H9 (cell line): ENCODE measurements at places on chromosomes 3 and 15. TPM values are rescaled to one million over a fixed set of nuclear protein-coding genes. Genes with fewer than 3 reads are reported as not detected.

GRCh38 chr3:72238801-72239200, 453.9 kb upstream of the PROK2 start:
- DNase-seq = no peak

- no peak for DNase-seq
Measured at GRCh38 chr3:39469258-39469657, 1.8 kb downstream of the MOBP start.

- no peak for DNase-seq
Measured at GRCh38 chr15:65937476-65937875, 68.2 kb downstream of the RAB11A start.

GRCh38 chr3:141147657-141148056, 84.0 kb upstream of the PXYLP1 start:
- no peak for DNase-seq

LIPH gene
- total RNA-seq = 0.17 and 0.37 TPM in 2 replicates

CLRN1 gene
- not detected in 2 replicates for total RNA-seq

- DNase-seq = no peak
Measured at GRCh38 chr3:132456571-132456970, 39.3 kb downstream of the DNAJC13 start.

DNA sequence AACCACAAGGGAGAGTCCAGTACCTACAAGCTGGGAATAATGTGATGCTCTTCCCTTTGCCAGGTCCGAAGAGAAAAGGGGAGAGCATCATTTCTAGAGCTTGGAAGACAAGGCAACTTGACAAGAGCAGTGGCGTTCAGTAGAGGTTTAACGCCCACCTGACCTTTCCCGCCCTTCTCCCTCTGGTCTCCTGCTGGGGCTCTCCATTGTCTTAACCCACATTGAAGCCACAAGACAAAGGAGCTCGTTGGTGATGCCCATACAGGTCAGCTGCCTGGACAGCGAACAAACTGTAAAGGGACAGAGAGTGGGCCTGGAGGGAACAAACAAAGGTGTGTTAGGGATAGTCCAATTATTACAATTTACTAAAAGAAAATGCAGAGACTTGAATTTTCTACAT, 13.1 kb upstream of the DUT start:
- DNase-seq = peak; percentile 61

DNA sequence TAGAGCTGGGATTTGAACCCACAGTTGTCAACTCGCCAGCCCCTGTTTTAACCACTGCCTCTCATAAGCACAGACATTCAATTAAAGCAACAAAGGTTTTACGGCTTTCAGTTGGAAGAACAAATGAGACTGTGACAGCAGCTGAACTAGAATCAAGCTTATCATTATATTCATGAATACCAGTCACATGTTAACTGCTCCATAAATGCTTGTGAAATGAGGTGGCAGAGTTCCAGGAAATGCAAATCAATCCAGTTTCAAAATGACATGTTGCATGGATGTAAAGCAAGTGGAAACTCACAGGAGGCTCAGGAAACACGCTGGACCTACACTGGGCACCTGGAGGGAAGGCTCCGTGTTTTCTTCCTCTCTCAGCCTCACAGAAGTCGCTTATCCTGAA, 3.9 kb downstream of the GP5 start:
- DNase-seq = no peak

PCLAF gene
- 65.6 and 74.5 TPM in 2 replicates for total RNA-seq

DNA sequence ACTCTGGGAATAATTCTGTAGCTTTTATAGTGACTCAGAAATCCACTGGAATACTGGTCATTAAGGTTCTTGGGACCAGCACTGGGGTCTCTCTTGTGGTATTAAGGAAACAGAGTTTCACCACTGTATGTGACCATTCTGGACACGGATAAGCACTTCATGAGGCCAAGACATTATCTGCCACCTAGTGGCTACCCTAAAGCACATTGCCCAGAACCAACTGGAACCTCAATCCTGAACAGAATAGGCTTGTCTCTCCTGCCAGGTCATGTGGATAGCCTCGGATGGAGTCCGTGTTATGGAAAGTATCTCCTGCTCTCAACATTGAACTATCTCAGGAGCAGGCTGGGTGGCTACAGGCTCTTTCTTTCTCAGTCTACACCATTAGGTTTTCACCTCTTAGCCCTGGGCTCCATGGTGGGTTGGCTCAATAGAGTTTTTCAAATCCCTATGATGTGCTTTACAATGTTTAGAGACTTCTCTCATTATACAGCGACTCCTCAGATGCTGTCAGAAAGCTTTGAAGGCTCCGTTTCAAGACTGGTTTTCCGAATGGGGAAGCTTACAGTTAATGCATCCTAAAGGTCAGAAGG, 167.6 kb upstream of the ST8SIA2 start:
- peak; percentile 45 for DNase-seq

SCAANT1 gene
- not detected in 2 replicates for total RNA-seq

DNA sequence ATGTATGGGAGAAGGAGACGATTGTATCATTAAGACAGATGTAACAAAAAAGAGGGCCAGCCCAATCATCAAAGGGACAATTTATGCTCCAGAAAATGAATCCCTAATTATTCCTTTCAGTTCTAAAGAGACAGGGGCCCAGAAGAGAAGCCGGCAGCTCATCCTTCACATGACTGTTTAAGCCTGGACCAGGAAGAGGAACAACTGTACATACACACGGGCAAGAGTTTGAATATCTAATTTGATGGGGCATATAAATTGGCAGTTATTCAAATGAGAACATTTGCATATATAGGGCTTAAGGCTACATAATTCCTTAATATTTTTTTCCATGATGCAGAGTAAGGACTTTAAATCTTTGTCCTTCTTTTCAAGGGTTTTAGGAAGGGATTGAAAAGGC, 232.3 kb downstream of the TLE3 start:
- no peak for DNase-seq

- no peak for DNase-seq
Measured at GRCh38 chr3:114057011-114057347, 442 bp downstream of the QTRT2 start.

GRCh38 chr3:1609416-1609815, 489.2 kb upstream of the CNTN4 start:
- DNase-seq = no peak

EXD1 gene
- not detected in 2 replicates for total RNA-seq

- no peak for DNase-seq
Measured at GRCh38 chr3:100044369-100044768, 69.9 kb downstream of the FILIP1L start.

- DNase-seq = peak; percentile 39
Measured at GRCh38 chr3:132180337-132180791, 136.8 kb upstream of the ACP3 start.

C3orf70 gene
- 0.52 and 0.66 TPM in 2 replicates for total RNA-seq

DNA sequence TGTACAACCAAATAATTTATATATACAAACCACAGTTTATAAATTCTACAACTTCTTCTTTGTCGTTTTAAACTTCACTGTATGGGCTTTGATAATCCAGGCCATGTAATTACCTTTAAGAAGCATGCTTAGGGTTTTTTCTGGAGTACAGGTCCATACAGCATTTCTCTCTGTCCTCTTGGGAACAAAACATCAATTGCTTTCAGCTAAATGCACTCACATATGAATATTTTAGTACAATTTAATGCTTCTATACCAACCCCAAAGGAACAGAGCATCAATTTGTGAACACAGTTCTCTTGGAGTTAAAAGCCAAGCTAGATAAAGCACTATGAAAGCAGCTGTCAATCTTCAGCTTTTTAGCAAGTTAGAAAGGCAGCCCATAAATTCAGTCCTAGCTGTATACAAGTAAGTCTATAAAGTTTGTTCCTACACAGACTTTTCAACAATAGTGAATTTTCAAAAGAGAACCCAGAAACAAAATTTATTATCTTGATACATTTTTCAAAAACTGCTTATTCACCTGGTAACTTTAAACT, 66.1 kb downstream of the ETFA start:
- DNase-seq = no peak

GRCh38 chr3:9244495-9245183, 4.8 kb downstream of the SRGAP3 start:
- DNase-seq = no peak

DNA sequence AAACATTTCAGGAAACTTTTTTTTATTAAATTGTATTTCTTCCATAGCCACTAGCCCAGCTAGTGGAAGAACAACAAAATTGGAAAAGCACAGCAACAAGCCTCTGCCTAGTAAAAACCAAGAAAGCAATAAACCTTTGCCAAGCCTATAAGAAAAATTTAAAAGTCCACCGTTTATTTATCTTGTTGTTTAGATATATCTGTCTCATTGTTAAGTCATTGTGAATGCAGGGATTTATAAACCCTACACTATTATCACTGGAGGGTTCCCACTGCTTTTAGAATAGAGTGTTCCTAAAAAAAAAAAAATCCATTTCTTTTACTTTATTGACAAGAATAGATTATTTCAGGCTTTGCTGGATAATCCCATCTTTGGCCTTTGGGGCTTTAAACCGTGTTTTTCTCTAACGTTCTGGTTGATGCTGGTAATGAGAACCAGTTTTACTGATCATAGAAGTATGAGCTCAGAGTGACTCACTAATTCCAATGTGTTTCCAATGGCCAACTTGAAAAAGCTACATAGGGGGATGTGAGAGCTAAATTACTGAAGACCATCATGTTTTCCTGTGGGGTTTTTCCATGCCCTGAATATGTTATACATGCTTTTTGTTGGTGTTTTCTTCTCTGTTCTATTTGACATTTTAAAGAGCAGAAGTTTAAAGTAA, 634.1 kb downstream of the RBMS3 start:
- no peak for DNase-seq
